BJ (cell line): ENCODE measurements at places on chromosomes 5 and 9. TPM values are rescaled to one million over a fixed set of nuclear protein-coding genes. Genes with fewer than 3 reads are reported as not detected.

EPB41L4A gene
- polyA plus RNA-seq, result 0.04 and 0.05 TPM in 2 replicates

PLAC8L1 gene
- 0.33 TPM in 2 replicates for polyA plus RNA-seq

GRCh38 chr9:12766357-12766756 is 8.5 kb upstream of the LURAP1L start:
- no peak for DNase-seq

GRCh38 chr5:43063721-43064171 is 23.6 kb upstream of the ANXA2R start:
- DNase-seq, result no peak

GRCh38 chr9:137430723-137431415 is 7.7 kb downstream of the NOXA1 start:
- DNase-seq, result no peak

- no peak for DNase-seq
These were observed 409.4 kb upstream of the CTNND2 start for GRCh38 chr5:12313602-12314001.

DNA sequence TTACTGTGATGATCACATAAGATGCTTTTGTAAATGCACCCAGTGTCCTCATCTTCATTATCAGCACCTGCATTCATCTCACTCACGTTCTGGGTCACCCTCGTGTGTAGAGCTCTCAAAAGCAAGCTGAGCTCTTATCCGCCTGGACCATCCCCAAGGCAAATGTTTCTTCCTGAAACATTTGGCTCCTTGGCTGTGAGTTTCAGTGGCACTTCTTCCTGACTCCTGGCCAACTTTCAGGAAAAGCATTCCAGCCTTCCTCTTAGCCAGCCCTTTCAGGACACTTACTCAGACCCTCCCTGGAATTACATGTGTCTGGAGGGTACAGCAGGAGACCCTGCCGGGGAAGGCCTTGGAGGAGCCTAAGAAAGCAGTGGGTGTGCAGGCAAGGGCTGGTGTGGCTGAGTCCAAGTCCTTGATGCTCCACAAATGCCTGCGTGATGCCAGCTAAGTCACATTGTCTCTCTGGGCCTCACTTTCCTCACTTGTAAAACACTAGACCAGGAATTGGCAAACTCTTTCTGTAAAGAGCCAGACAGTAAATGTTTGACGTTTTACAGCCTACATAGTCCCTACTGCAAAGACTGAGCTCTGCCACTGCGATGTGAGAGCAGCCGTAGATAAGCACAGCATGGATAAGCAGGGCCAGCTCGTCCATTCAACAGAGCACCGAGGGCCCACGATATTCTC is 72.1 kb downstream of the PDE6A start:
- DNase-seq, result no peak

GRCh38 chr9:135939351-135940265 is 21.6 kb downstream of the UBAC1 start:
- no peak for DNase-seq

DNA sequence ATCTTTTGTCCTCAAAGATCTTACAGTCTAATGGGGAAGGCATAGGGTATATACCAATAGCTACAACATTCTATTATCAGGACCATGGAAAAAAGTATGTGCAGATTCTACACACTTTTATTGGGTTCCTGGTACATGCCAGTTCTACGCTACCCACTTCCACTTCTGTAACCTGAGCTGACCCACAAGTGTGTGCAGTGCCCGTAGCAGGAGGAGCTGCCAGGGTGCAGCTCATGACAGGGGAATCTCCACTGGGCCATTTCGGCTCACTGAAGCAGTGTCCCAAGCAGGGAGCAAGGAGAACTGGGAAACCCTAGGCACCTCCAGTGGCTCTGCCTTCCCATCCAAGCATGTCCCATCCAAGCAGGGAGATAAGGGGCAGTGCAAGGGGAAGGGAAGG is 60.4 kb downstream of the FOXI1 start:
- DNase-seq, result no peak

GRCh38 chr9:86994231-86994630 is 46.9 kb upstream of the GAS1 start:
- no peak for DNase-seq

- DNase-seq, result no peak
These were observed 509.1 kb downstream of the RAB3C start for GRCh38 chr5:59091965-59092364.

GRCh38 chr5:65825408-65826328 is 100.7 kb upstream of the ERBIN start:
- no peak for DNase-seq

STPG3 gene
- polyA plus RNA-seq, result not detected in 2 replicates

- DNase-seq, result no peak
These were observed 250.1 kb downstream of the CEMIP2 start for GRCh38 chr9:71518045-71518827.

- DNase-seq, result no peak
These were observed 29.1 kb downstream of the DAP start for GRCh38 chr5:10731913-10732312.

ADGRD2 gene
- polyA plus RNA-seq, result not detected in 2 replicates

DNA sequence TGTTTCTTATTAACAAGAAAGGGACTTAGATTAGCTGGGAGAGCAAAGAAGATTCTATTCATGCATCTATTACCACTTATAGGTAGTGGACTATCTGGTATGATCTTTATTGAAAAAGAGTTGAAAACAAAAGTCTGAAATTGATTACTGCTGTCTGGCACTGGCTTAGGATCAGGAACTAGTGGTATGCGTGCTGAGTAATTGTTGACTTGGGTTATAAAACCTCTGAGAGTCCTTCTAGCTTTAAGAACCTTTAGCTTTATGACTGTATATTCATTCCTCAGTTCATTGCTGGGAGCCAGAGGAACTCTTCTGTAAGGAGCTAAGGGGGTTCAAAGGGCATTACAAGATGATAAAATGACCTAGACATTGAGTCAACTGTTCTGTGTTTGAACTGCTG is 7.6 kb downstream of the SLC1A1 start:
- no peak for DNase-seq

DNA sequence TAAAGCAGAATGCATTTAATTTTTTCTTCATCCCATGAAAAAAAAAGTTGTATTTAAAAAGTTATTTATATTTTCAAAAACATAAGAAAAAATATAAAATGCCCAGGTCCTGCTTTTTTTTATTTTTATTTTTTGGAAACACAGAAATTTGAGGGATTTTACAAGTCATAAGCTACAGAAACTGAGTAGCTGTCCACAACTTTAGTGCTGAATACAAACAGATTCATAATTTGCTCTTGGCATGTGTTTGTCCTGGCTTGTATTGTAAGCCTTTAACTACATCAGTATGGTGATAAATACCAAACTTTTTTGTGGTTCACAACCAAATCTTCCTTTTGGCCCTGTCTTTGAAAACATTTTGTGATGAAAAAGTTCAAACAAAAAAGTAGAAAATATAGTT is 7.5 kb upstream of the PLCXD3 start:
- no peak for DNase-seq

GRCh38 chr9:131757549-131757948 is 17.7 kb upstream of the RAPGEF1 start:
- no peak for DNase-seq

DNA sequence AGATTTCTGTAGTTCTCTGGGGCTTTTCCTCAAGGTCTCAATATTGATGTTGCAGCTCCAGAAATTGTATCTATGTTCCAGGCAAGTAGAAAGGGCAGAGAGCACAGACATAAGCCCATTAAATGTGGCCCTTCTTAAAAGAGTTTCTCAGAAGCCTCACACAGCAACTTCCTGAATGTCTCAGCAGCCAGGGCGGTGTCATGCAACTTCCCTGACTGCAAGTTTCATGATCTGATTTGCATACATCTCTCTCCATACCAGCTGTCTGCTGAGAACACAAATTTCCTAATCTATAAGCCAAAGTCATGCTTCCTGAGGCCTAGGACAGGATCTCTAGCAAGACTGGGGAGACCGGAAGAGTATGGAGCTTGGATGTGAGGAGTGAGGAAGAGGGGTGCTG is 13.0 kb downstream of the RGS7BP start:
- no peak for DNase-seq

- DNase-seq, result no peak
These were observed 41.4 kb downstream of the UBAP1 start for GRCh38 chr9:34220218-34220617.
